Epithelial cell of esophagus (primary cell): ENCODE measurements at places on chromosomes 12 and 14.

GRCh38 chr14:39015360-39015961, 87.6 kb downstream of the SEC23A start:
- peak; percentile 65 for DNase-seq

DNA sequence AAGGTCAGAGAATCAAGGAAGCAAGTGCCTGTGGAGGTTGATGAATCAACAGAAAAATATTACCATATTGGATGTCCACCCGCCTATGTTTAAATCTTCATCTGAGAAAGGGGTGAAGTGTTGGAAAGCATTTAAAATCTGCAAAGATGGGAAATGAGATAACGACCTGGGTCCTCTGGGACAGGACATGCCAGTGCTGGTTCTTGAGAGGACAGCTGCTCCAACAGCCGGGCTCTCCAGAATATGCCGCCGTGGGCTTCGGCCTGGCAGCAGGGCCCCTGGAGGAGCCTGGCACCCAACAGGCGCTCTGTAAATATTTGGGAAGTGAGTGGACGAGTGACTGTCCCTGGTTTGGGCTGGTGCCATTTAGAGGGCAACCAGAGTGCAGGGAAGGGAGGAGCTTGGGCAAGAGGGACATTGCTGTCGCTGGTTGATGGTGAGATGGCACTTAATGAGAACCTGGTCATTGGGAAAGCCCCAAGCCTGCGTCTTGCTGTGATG, 129.9 kb downstream of the KCNA5 start:
- no peak for DNase-seq

GRCh38 chr14:61379639-61380184, 58.3 kb downstream of the PRKCH start:
- DNase-seq: no peak

GRCh38 chr14:70730393-70730792, 78.9 kb downstream of the MAP3K9 start:
- DNase-seq: no peak

DNA sequence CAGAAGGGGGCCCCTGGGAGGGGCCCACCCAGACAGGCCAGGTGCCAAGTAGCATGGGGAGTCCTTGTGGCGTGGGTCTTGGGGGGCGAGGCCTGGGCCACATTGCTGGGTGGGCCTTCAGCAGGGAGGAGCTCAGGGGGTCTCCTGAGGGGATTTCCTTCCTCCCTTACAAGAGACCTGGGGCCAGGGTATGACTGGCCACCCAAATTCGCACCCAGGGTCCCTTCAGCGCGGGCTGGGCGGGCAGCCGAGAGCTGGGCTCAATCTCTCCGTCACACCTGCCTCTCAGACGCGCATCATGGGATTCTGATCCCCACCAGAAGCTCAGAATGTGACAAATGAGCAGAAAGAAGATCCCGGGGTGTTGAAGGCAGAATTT, 72.4 kb downstream of the KIF26A start:
- DNase-seq: no peak

DNA sequence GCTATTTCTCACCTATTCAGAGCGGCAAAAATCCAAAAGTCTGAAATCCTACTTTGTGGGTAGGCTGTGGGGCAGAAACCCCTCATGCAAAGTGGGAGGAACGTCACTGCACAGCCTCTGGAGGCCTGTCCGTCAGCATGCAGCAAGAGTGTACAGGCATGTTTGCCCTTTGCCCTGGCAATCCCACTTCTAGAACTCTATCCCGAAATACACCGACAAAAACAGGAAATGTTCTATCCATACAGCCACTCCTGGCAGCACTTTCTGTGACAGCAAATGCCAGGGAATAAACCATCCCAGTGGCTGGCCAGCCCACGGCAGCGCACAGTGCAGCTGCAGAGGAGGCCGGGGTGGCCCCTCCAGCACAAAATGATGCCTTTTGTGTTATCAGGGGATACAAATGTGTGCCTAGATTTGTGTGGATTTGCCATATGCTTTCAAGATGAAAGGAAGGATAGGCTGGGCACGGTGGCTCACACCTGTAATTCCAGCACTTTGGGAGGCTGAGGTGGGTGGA, 39.7 kb downstream of the AMN start:
- DNase-seq: no peak
